ENCODE measurements at places on chromosomes 11 and 22.

- no peak for DNase-seq
Measured at GRCh38 chr11:6268820-6269219, 9.2 kb downstream of the CCKBR start.

DNA sequence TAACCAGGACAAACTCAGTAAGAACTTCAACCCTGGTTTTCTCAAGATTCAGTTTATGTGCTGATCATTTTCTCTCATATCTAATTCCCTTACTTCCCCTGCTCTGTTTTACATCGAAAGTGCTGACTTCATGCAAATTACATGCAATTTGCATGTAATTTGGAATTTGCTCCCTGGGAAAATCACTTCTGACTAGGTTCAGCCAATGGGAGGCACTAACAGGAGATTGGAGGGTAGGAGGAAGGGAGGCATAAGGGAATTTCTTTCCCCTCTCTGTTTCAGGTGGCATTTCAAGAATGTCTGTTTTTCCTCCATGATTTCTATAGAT lies 363.3 kb upstream of the CCDC90B start:
- DNase-seq: no peak

- no peak for DNase-seq
Measured at GRCh38 chr11:60842668-60843600, 1.0 kb downstream of the CCDC86 start.

DNA sequence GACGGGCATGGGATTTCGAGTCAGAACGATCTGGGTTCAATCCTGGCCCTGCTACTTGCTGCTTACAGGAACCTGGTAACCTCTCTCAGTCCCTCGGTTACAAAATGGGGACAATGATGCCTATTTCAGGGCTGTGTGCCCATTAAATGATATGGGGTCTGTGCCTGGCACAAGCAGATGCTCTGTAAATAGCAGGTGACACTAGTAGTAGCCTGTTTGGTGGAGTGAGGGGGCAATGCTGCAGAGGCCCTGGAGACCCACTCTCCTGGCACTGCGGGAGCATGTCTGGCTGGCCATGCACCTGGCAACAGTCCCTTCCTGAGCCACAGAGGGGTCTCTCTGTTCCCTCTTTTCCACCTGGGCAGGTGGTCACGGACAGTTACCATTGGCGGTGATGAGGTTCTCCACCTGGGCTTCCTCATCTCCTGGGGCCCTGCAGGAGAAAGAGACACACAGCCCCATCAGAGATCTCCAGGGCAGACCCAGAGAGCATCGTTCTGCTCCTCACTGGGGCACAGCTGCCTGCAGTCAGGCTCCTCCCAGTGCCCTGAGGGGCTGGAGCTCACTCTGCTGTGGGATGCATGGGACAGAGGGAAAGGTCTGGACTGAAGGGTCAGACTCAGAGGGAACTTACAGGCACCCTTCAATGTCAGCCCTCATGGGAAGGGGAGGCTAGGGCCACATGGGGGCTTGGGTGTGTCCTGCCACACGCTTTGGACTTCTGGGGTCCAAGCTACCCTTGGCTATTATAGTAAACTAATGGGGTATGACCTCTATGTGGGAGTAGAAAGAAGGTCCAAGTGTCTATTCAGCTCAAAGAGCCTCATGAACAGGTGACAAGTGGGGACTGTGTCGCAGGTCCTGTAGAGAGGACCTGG lies 15.6 kb upstream of the FXYD2 start:
- DNase-seq: peak; percentile 1

DNA sequence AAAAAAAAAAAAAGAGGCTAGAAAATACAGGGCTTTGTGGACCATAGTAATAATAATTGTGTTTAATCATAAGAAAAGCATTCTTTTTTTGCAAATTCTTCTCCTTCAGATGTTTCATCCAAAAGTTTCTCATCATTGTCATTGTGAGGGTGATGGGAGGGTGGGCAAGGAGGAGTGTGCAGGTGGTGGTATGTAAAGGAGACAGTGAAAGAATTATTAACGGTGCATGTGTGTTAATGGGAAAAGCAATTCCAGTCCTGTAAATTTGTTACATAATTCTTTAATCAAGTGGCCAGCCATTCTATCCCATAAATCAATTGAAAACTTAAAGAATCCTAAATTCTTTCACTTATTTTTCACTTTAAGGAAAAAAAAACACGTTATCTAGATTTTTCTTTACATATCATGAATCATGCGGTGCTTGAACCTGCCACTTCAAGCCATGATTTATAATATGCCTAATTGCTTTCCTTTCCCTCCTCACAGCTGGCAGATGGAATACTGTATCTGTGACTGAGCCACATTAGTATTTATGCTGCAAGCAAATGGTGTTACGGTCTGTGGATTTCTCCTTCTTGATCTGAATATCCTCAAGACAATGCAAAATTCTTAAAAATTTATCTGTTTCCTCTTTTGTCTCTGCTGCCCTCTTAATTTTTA lies 318.5 kb downstream of the JRKL start:
- no peak for DNase-seq

- DNase-seq: no peak
Measured at GRCh38 chr22:42964994-42965699, 49.8 kb downstream of the PACSIN2 start.

DNA sequence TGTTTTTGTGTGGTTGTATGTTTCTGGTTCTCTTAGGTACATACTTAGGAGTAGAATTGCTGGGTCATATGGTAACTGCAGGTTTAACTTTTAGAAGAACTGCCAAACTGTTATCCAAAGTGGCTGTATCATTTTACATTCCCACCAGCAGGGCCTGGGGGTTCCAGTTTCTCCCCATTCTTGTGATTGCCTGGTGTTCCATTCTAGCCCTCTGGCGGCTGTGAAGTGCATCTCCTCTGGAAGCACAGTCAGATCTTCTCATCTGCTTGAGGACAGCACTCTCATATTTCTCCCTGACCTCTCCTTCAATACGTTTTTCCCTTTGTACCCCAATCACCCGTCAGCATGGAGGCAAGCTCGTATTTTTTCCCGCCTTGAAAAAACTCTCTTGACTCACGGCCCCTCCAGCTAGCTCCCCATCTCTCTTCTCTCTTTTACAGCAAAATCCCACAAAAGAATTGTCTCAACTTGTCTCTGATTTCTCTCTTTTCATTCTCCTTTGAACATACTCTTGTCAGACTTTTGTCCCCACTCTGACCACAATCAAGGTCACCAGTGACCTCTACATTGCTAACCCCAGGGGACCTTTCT lies 56.8 kb upstream of the THY1 start:
- DNase-seq: no peak

- DNase-seq: no peak
Measured at GRCh38 chr11:18394928-18395734, 768 bp downstream of the LDHA start.

DNA sequence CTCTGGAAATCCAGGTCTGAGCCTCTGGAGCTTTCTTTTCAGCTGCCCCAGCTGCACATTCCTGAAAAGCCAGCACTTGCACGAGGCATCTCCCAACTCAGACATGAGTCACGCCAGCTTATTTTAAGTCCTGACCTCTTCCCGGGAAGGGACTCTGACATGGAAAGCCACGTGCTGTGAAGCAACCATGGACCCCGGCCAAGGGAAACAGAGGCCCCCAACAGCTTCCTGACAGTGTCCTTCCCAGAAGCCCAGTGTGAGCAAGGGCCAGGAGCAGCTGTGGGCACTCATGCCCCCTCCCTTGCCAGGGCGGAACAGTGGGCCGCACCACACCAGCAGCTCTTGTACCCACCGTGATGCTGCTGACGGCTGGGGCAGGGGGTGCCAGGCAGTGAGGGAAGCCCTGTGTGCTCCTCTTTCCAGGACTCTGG lies 118.8 kb upstream of the CADM1 start:
- no peak for DNase-seq

GRCh38 chr22:50396751-50397370 lies 53.7 kb downstream of the PPP6R2 start:
- no peak for DNase-seq

- no peak for DNase-seq
Measured at GRCh38 chr11:128517451-128518230, 69.7 kb downstream of the ETS1 start.

Data from activated CD4-positive, alpha-beta T cell treated with anti-CD3 and anti-CD28 coated beads for 1 hour (primary cell).